ENCODE measurements at places on chromosomes 1 and 21.
A peak's percentile ranks its signal among the peaks of the same experiment; 100 is the strongest.

- DNase-seq, result no peak
Measured at GRCh38 chr1:182965861-182966260, 12.9 kb upstream of the SHCBP1L start.

GRCh38 chr1:65503427-65503826 is 83.0 kb downstream of the LEPR start:
- no peak for DNase-seq

DNA sequence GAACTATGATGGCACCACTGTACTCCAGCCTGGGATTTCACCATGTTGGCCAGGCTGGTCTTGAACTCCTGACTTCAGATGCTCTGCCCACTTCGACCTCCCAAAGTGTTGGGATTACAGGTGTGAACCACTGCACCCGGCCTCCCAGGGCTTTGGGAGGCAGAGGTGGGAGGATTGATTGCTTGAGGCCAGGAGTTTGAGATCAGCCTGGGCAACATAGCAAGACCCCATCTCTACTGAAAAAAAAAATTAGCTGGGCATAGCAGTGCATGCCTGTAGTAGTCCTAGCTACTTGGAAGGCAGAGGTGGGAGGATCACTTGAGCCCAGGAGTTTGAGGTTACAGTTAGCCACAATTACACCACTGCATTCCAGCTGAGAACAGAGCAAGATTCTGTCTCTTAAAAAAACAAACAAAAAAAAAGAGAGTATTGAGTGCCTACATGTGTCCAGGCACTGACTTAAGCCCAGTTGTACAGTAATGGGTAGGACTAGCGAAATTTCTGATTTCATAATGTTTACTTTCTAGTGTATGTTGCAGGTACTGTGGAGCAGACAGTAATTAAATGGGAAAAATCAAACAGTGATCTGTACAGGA is 4.2 kb downstream of the MANEAL start:
- no peak for DNase-seq

GRCh38 chr21:39009587-39010225 is 173.5 kb downstream of the PSMG1 start:
- no peak for DNase-seq

GRCh38 chr1:19411612-19412011 is 73.7 kb downstream of the CAPZB start:
- DNase-seq, result no peak

- no peak for DNase-seq
Measured at GRCh38 chr1:169184812-169185211, 78.3 kb downstream of the ATP1B1 start.

DNA sequence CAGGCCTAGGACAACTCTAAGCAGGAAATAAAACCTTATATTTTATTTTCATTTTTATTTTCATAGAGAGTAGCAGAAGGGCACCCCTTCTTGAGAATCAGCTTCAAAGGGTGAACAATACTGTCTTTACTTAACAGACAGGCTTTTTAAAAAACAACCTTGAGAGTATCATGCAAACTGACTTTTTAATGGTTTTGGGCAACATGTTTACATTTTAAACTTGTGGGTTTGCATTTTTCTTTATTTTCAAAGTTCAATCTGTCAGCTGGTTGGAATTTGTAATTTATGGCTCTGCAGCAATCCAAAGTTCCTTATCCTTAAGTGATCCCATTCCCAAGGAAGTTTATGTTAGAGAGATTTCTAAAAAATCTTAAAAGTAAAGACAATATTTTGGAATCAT is 392.3 kb upstream of the ADAMTS5 start:
- DNase-seq, result no peak

DNA sequence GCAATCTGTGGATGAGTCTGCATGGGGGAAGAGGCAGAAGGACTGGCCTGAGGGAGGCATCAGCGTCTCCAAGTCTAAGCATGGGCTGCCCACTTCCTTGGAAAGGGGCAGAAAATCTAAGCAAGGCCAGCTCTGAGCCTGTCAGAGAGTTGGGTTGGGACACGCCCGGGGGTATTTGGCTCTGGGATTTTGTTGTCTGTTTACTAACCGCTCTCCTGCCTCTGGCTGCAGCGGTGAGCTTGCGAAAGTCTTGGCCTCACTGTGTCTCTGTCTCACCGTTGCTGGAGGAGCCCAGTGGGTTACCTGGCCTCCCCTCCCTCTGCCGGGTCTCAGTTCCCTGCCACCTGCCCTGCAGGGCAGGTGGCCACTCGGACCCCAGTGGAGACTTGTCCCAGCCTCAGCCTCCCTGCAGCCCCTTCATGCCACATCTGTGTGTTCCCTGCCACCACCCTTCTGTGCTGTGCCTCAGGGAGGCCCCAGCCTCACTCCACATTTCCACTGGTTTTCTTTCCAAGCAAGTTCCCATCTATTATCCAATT is 33.7 kb downstream of the EDN2 start:
- no peak for DNase-seq

- no peak for DNase-seq
Measured at GRCh38 chr1:28482702-28483101, 23.1 kb upstream of the RCC1 start.

GRCh38 chr1:232676307-232676706 is 46.4 kb upstream of the SIPA1L2 start:
- peak; percentile 15 for DNase-seq

Measured in activated CD4-positive, alpha-beta memory T cell treated with anti-CD3 and anti-CD28 coated beads for 36 hours (primary cell).